Activated CD4-positive, alpha-beta T cell treated with anti-CD3 and anti-CD28 coated beads for 24 hours (primary cell): ENCODE measurements at places on chromosomes 5 and 9.

GRCh38 chr5:73726606-73727231 is 100.7 kb downstream of the ARHGEF28 start:
- no peak for DNase-seq

- DNase-seq, result no peak
These were observed 488 bp downstream of the COL15A1 start for GRCh38 chr9:98944057-98944733.

- no peak for DNase-seq
These were observed 1371.0 kb upstream of the DMAC1 start for GRCh38 chr9:9170439-9171134.

- no peak for DNase-seq
These were observed 372.6 kb upstream of the PRR16 start for GRCh38 chr5:120091376-120091948.

- DNase-seq, result no peak
These were observed 16.0 kb upstream of the GOLPH3 start for GRCh38 chr5:32190095-32190494.

- no peak for DNase-seq
These were observed 14.2 kb upstream of the KIF27 start for GRCh38 chr9:83935276-83935935.

GRCh38 chr5:67133217-67133616 is 63.4 kb downstream of the CD180 start:
- no peak for DNase-seq

GRCh38 chr5:113140837-113141671 is 164.5 kb downstream of the DCP2 start:
- DNase-seq, result no peak

- DNase-seq, result no peak
These were observed 892.9 kb downstream of the NR2F1-AS1 start for GRCh38 chr5:92687821-92688722.

GRCh38 chr9:35054871-35055644 is 17.4 kb downstream of the VCP start:
- DNase-seq, result no peak

- no peak for DNase-seq
These were observed 2.7 kb upstream of the DCP2 start for GRCh38 chr5:112973904-112974303.
